ENCODE measurements at places on chromosomes 7 and 10. TPM values are rescaled to one million over a fixed set of nuclear protein-coding genes. Genes with fewer than 3 reads are reported as not detected.

DNA sequence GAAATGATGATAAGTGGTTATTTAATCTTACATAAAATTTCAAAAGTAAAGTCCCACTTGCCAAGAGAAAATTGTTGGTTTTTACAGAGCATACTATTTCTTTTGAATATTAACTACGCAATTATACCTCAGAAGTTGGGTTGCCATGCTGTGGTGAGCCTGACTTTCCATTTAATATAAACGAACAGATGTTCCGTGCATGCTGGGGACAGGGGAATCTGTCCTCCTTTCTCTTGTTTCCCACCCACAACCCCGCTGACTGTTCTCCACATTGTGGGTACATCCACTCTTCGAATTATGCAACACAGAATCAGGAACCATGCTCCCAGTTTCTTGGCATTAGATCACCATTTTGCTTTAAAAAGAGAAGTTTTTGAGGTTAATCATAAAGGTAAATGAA lies 29.2 kb upstream of the RTKN2 start:
- no peak overlapping the region for H3K27ac ChIP-seq
- no peaks in the 10 kb centered on the region for H3K4me1 ChIP-seq
- no peak for DNase-seq
- no peaks in the 10 kb centered on the region for H3K27me3 ChIP-seq
- no peak overlapping the region for H3K4me3 ChIP-seq

DNA sequence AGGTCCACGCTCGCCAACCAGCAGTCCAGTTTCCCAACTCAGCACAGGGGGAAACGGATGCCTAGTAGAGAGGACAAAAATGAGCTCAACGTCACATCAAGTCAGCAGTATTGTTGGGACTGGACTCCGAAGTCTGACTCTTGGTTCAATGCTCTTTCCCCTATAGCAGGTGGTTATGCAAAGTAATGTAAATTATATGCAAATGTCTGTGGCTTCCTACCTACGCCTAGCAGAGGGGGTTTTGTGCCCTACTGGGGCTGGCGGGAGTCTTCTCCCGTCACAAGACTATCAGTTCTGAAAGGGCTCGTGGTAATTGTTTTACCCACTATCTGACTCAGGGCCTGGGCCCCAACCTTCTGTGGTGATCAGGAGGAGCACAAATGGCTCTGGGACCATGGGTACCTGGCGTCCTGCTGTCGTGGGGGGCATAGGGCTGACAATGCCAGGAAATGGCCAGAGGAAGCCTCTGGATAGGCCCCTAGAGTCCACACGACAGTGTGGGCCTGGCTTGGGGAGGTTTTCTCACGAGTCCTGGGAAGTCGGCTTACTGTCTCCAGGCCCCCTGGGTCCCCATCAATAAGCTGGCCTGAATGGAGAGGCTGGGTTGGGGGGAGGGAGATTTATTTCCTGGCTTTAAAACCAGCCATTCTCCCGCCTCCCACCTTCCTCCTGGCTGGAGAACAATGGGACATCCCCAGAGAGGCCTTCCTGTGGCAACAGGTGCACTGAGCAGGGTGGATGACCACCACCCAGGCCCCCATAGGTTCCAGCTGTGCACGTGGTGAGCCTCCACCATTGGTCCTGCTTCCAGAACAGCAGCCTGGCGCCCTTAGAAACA lies 41.8 kb downstream of the UNC5B start:
- H3K4me3 ChIP-seq, result no peak overlapping the region
- peaks cover 43% of the 10 kb centered on the region for H3K27me3 ChIP-seq
- H3K4me1 ChIP-seq, result peaks cover 13% of the 10 kb centered on the region
- no peak overlapping the region for H3K27ac ChIP-seq
- H3K36me3 ChIP-seq, result no peaks in the 10 kb centered on the region

DNA sequence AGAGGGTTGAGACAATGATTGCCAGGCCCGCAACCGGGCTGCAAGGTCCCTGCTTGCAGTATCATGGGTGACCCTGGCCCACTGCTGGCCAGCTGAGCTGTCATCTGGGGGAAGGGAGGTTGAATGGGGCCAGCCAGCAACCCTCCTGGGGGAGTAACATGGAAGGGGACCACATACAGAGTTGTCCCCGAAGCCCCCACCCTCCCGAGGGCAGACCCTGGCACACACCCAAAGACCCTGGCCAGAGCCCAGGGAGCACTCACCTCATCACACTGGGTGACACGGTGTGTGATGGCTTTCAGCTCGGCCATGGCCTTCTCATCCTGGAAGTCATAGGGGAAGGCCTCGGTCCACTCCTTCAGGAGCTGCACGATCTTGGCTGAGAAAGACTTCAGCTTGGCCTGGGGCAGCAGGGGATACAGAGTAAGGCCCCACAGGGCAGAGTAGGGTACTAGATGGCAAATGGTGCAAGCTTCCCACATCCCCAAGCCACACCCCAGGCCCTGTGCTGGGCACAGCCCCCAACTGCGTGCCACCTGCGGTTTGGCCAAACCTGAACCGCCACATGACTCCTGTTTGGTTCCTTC lies 63.4 kb downstream of the CSGALNACT2 start:
- H3K4me3 ChIP-seq, result peak overlapping the region; percentile 34

GRCh38 chr7:55099066-55099820 lies 80.4 kb downstream of the EGFR start:
- no peaks in the 10 kb centered on the region for H3K36me3 ChIP-seq
- H3K27ac ChIP-seq, result no peak overlapping the region
- peaks cover 20% of the 10 kb centered on the region for H3K4me1 ChIP-seq

DNA sequence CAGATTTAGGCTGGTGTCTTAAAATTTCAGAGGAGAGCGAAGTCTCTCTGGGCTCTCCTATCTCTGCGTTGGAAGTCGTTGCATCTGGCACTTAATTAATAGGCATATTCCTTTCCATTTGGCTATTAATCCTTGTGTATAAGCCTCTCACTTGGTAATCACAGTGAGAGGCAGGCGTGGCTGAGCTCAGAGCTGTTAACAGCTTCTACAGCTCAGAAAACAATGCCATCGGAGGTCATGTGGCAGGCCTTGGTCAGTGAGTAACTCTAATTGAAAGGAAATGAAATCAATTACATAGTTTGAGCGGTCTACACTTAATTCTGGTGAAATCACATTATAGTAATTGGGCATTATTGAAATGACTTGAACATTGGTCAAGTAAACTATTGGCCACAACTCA lies 135.1 kb downstream of the DPY19L1 start:
- no peak for DNase-seq
- peaks cover 17% of the 10 kb centered on the region for H3K27me3 ChIP-seq
- H3K4me3 ChIP-seq, result no peak overlapping the region
- no peaks in the 10 kb centered on the region for H3K36me3 ChIP-seq
- no peaks in the 10 kb centered on the region for H3K4me1 ChIP-seq
- no peak overlapping the region for H3K27ac ChIP-seq

DNA sequence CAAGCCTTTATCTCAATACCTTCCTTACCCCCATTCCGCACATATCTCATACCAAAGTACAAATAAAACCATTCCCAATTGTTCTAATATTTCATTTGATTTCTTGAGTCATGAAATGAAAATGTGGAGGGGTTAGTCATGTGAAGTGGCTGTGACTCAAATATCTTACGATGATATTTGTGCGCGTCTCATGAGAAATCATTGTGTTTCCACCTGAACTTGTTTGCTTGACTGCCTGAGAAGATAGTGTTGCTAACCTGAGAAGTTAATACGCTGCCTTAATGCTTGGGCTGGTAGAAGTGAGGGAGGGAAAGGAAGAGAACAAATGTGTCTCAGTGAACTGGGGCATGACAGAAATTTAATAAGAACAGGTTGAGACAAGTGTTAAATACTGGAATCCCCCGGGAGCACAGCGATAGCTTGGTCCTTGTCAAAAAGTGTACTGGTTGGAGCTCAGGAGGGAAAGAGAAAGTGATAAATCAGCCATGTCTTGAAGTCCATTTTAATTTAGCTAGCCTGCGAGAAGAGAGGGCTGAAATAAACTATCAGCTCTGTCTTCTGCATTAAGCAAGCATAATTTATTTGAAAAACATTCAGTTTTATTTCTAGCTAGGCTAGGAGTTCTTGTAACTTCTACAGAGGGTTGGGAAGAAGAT lies 7.2 kb upstream of the EPHA1 start:
- no peak for DNase-seq
- no peaks in the 10 kb centered on the region for H3K36me3 ChIP-seq
- no peak overlapping the region for H3K4me3 ChIP-seq

GRCh38 chr10:25582961-25583360 lies 351.1 kb upstream of the MYO3A start:
- H3K36me3 ChIP-seq, result no peaks in the 10 kb centered on the region
- no peaks in the 10 kb centered on the region for H3K4me1 ChIP-seq
- no peaks in the 10 kb centered on the region for H3K27me3 ChIP-seq
- no peak overlapping the region for H3K4me3 ChIP-seq
- no peak overlapping the region for H3K27ac ChIP-seq

GRCh38 chr7:28979776-28980175 lies 21.6 kb upstream of the TRIL start:
- H3K4me3 ChIP-seq, result no peak overlapping the region
- no peak for DNase-seq
- no peaks in the 10 kb centered on the region for H3K27me3 ChIP-seq
- H3K36me3 ChIP-seq, result no peaks in the 10 kb centered on the region
- peaks cover 8% of the 10 kb centered on the region for H3K4me1 ChIP-seq
- H3K27ac ChIP-seq, result no peak overlapping the region

GRCh38 chr10:114245121-114245791 lies 6.2 kb downstream of the VWA2 start:
- H3K4me1 ChIP-seq, result no peaks in the 10 kb centered on the region
- H3K27ac ChIP-seq, result no peak overlapping the region
- no peak overlapping the region for H3K4me3 ChIP-seq
- DNase-seq, result no peak

DNA sequence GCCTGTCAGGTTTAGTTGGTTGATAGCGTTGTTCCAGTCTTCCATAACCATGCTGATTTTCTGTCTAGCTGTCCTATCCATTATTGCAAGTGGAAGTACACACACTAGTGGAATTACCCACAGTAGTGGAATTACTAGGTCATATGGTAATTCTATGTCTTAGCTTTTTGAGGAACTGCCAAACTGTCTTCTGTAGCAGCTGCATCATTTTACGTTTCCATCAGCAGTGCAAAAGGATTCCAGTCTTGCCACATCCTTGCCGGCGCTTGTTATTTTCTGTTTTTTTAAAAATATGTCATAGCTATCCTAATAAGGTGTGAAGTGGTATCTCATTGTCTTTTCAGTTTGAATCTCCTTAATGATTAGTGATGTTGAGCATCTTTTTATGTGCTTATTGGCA lies 17.2 kb upstream of the RHBDD2 start:
- H3K27me3 ChIP-seq, result no peaks in the 10 kb centered on the region
- H3K36me3 ChIP-seq, result no peaks in the 10 kb centered on the region
- DNase-seq, result no peak
- H3K27ac ChIP-seq, result no peak overlapping the region
- H3K4me1 ChIP-seq, result peaks cover 5% of the 10 kb centered on the region

GRCh38 chr10:103498936-103499638 lies 5.6 kb downstream of the NEURL1 start:
- no peaks in the 10 kb centered on the region for H3K36me3 ChIP-seq
- H3K27ac ChIP-seq, result no peak overlapping the region
- H3K4me1 ChIP-seq, result peaks cover 13% of the 10 kb centered on the region
- H3K4me3 ChIP-seq, result no peak overlapping the region
- peaks cover 15% of the 10 kb centered on the region for H3K27me3 ChIP-seq

GRCh38 chr10:101974091-101974971 lies 81.6 kb downstream of the ARMH3 start:
- no peak overlapping the region for H3K4me3 ChIP-seq
- H3K27ac ChIP-seq, result peak overlapping the region; percentile 67

DNA sequence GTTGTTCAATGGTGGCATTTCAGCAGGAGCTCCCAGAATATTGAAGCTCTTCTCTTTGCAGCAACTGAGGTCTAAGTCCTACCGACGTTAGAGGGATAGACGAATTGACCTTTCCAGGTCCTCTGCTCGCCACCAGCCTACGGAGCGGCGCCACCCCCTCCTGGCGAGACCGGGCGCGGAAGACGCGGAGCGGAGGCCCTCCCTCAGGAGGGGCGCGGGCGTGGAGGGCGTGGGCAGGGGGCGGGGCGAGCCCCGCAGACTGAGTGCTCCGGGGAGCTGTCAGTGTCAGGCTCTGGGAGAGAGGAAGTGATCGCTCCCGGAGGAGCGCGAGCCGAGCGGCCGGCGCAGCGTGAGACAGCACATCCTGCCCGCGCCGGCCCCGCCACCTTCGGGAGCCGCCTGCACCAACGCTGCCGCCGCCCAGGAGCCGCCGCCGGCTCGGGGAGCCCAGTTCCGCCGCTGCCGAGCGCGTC lies at the start of gene DYNC1I1:
DYNC1I1 (plus strand) TSS at position 257 of the 473 bp plus-strand sequence. CDS start 32,176 bp downstream, outside the sequence.
- H3K27me3 ChIP-seq, result peaks cover 13% of the 10 kb centered on the region
- H3K27ac ChIP-seq, result no peak within 1 kb of the TSS
- H3K4me1 ChIP-seq, result peaks cover 9% of the 10 kb centered on the region

DNA sequence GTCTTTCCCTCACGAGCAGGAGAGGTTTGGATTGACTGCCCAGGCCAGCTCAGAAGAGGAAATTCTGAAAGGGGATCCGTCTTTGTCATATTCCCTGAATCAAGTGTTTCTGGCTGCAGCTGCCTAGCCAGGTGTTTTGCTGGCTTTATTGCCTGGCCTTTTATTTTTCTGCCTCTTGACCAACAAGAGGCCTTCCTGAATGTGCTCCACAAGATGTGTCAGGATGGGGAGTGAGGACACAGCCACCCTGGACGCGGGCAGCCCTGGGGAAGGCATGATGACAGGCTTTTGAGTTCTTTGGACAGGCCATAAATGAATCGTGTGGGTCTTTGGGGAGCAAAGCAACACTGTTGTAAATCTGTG lies 163.6 kb downstream of the CAMK1D start:
- H3K4me1 ChIP-seq, result peaks cover 32% of the 10 kb centered on the region
- no peak overlapping the region for H3K27ac ChIP-seq

- no peaks in the 10 kb centered on the region for H3K27me3 ChIP-seq
- peak; percentile 93 for DNase-seq
- H3K4me3 ChIP-seq, result peak within 1 kb of the TSS; percentile 96
- peaks cover 19% of the 10 kb centered on the region for H3K36me3 ChIP-seq
- H3K27ac ChIP-seq, result peak within 1 kb of the TSS; percentile 99
Observed at GRCh38 chr10:104337985-104338735, at the start of gene ITPRIP. Gene ITPRIP, minus strand, starts transcription at chr10:104338465. Its CDS starts 22,414 bp downstream, at chr10:104316051.

GRCh38 chr7:110209884-110210283 lies 881.0 kb upstream of the LRRN3 start:
- no peaks in the 10 kb centered on the region for H3K27me3 ChIP-seq
- no peaks in the 10 kb centered on the region for H3K4me1 ChIP-seq

GRCh38 chr7:20227291-20227795 lies 10.2 kb upstream of the MACC1 start:
- DNase-seq, result no peak
- no peaks in the 10 kb centered on the region for H3K27me3 ChIP-seq
- H3K4me3 ChIP-seq, result no peak overlapping the region

Gene PARD3
- 10.5 TPM for total RNA-seq

Gene NEBL
- total RNA-seq, result 0.30 TPM

Gene ELFN1
- total RNA-seq, result 2.3 TPM

Gene MNX1
- total RNA-seq, result not detected

Gene GPNMB
- total RNA-seq, result 57.0 TPM

Gene FGFR2
- total RNA-seq, result 1.6 TPM

Gene HEPACAM2
- 0.28 TPM for total RNA-seq

Gene CALCR
- not detected for total RNA-seq

Gene ABHD11
- 18.0 TPM for total RNA-seq

Measured in spleen (tissue), 13 donors.